ENCODE measurements at places on chromosomes 6 and 20.

DNA sequence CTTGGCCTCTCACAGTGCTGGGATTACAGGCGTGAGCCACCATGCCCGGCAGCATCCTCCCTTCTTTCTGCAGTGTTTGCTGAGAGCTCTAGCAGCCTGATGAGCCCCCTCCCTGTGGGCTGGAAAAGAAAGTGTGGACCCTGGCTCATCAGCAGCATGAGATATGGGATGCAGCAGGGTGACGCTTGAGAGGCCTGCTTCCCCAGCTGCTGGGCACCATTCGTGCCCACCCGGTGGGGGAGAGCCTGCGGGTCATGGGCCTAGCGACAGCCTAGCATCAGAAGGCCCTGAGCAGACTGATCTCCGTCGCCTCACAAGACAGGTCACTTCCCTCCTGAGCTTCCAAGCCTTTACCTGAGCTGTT is 16.0 kb upstream of the CCDC167 start:
- DNase-seq, result no peak

- no peak for DNase-seq
Measured at GRCh38 chr6:39870950-39871349, 63.3 kb downstream of the MOCS1 start.

GRCh38 chr20:11753155-11753554 is 164.5 kb upstream of the BTBD3 start:
- no peak for DNase-seq

DNA sequence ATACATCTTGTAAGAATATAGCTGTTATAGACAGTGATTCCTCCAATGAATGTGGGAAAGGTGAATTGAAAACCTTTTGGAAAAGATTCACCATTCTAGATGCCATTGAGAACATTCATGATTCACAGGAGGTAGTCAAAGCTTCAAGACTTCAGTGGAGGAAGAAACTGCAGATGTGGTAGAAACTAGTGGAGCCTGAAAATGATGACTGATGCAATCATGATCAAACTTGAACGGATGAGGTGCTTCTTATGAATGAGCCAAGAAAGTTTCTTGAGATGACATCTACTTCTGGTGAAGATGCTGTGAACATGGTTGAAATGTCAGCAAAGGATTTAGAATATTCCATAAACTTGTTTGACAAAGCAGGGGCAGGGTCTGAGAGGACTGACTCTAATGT is 66.7 kb upstream of the C6orf118 start:
- DNase-seq, result no peak

- no peak for DNase-seq
Measured at GRCh38 chr6:25083784-25084507, 148.2 kb upstream of the RIPOR2 start.

DNA sequence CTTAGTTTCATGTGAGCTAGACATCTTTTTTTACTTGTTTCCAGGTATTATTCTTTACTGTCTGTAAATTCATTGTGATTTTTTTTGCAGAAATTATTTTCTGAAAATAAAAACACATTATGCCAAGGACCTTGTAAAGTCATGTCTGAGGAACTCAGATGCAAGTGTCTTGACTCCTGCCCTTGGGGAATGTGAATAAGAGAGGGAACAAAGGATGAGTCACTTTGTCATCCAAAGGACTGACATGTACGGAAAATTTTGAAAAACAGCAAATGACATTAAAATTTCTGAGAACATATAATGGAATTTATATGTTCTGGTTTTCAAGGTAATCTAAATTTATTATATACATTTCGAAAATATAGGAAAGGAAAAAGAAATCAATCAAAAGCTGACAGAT is 660.4 kb downstream of the CD109 start:
- no peak for DNase-seq

DNA sequence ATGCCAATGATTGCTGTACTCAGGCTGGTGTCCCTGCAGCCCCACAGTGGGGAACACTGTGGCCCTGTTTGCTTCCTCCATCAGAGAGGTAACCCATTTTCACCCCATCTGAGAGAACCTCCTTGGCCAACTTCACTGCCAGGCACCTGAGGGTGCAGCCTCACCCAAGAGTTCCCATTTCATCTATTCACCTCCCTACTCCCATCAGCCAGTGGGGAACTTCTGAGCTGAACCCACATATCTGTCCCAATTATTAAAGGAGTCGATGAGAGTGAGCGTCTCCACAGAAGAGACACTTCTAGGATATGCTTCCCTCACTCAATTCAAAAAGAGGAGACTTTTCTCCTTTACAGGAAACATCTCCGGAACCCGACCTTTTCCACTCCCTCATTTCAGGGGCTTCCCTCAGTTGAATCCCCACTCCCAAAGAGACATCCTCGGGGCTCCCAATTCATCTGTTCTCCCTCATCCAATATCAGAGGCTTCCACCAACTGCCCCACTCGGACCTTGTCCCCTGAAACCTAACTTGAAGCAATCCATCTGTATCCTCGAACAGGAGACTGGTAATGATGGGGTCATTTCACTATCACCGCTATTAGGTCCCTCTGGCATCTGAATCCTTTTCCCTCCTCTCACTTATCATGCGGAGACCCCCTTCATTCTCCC is 988 bp downstream of the UBE2V1 start:
- no peak for DNase-seq

DNA sequence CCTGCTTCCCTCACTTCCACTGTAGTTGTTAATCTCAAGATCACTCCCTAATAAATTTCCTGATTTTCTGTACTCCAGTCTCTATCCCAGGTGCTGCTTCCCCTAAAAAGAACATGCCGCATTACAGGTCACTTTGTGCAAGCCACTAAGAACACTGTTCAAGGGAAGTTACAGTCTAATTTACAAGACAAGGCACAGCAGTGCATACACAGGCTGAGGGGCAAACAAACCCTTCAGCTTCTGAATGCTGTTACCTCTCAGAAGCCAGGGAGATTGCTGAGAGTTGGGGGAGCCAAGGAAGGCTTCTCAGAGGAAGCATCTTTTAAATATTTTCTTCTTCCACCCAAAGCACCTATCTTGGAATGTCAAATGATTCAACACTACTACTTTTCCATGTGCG is 445.3 kb upstream of the FLRT3 start:
- no peak for DNase-seq

All from activated CD4-positive, CD25-positive, alpha-beta regulatory T cell treated with anti-CD3 and anti-CD28 coated beads, Interleukin-2, amount 50 U/mL, for 16 hours (primary cell).